Stimulated activated CD8-positive, alpha-beta memory T cell treated with anti-CD3 and anti-CD28 coated beads, Interleukin-2, amount 100 ng/mL, for 48 hours (primary cell): ENCODE measurements at places on chromosomes 1 and 21.

GRCh38 chr1:160030657-160031364 is 979 bp downstream of the PIGM start:
- DNase-seq = no peak

- DNase-seq = no peak
Observed at GRCh38 chr1:33167650-33168447, 14.0 kb downstream of the TRIM62 start.

DNA sequence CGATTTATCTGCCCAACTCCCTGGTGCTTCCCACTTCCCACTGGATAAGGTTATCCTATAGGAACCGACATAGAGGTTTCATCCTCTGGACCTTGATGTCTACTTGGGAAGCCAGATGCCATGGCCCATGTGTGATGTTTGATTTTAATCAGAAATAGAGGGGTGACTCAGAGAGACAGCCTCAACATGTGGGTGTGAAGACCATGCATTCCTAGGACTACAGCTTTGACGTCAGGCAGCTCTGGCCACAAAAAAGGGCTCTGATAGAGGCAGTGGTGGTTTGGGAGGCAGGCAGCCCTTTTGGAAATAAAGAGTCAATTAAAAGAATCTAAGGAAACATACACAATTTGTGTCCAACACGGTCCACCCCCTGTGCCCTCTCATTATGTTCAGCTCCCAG is 5.2 kb upstream of the SH2D2A start:
- DNase-seq = peak; percentile 58

DNA sequence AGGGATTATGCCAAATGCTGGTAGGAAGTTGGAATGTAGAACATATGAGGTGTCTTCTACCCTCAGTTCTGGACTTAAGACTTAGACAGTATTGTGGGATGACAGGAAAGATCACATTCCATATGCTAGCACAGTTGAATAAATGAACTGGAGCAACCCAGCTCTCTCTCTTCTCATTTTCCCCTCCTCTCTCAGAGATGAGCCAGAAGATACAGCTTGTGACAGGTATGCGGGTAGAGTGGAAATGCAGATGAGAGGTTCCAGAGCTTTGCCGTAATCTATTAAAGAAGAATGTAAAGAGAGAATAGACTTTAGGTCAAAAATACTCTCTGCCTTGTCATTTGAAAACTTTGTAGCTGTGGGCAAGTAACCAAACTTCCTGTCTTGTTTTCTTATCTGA is 32.5 kb upstream of the HMCN1 start:
- DNase-seq = no peak

DNA sequence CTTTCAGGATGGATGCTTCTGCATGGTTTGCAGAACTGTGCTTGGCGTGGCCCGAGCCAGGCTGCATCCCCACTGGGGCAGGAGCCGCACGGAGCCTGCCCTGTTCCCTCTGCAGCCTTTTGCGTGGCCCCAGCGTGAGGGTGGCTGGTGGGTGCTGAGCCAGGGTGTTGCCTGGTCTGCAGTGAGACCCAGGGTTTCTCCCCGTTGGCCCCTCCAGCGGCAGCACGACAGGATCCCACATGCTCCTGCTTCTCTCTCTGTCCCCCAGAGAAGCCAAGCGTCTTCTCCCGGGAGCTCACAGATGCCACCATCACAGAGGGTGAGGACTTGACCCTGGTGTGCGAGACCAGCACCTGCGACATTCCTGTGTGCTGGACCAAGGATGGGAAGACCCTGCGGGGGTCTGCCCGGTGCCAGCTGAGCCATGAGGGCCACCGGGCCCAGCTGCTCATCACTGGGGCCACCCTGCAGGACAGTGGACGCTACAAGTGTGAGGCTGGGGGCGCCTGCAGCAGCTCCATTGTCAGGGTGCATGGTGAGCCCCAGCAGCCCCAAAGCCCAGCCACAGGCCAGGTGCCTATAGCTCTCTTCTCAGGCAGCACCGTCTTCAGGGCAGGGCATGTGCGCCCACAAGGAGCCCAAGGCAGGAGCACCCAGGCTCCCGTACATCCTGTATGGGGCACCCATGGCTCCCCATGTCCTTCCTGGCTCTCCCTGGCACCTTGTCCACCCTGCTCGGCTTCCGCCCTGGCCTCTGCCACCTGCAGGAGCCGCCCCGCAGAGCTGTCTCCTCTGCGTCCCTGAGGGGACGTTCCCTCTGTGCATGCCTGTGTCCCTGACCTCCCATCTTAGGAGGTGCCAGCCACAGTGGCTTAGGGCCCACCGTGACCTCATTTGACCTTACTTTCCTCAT is 78.9 kb downstream of the OBSCN start:
- no peak for DNase-seq

DNA sequence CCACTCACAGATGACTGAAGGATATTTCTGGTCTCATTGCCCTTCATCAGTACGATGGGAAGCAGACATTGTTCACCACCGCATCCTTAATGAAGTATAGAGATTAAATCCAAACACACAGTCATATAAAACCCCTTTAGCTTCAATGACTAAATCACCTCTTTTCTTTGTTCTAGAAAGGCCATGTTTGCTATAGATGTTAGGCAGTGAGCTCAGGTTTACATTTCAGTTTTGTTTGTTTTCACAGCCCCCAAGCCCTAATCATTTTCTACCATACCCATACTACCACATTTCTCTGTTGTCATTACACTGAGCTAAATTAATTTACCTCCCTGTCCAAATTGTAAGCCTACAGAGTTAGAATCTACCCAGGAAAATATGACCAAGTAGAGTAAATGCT is 385.1 kb downstream of the NTNG1 start:
- no peak for DNase-seq

DNA sequence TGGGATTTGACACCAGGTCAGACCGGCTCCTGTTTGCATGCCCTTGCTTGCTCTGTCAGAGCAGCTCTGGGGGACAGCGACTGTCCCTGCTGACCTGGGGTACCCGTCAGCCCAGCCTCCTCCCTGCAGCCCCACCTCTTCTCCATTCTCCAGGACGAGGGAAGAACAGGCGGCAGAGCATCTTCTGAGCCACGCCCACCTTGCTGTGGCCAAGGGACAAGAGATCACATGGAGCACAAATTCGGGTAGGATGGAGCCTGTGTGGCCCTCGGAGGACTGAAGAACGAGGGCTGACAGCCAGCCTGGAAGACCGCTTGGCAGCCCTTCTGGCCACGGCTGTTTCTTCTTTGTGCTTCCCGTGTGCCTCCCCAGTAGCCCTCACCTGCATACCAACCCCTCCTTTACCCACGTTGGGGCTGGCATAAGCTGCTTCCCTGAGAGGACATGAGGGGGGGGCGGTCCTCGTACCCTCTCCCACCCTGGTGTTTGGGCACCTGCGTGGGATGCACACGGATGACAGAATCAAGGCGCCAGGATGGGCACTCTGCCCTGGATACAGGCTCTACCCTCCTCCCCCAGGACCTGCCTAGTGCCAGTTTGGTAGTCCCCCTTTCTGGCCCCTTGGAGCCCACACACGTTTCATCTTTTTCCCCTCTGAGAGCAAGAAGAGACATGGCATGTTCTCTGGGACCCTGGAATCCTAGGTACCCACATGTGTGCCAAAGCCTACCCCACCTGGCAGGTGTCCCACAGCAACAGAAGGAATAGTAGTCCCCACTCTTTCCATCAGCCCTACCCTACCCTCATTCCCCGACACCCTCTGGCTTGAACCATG is 26.9 kb downstream of the CDK18 start:
- DNase-seq = no peak

DNA sequence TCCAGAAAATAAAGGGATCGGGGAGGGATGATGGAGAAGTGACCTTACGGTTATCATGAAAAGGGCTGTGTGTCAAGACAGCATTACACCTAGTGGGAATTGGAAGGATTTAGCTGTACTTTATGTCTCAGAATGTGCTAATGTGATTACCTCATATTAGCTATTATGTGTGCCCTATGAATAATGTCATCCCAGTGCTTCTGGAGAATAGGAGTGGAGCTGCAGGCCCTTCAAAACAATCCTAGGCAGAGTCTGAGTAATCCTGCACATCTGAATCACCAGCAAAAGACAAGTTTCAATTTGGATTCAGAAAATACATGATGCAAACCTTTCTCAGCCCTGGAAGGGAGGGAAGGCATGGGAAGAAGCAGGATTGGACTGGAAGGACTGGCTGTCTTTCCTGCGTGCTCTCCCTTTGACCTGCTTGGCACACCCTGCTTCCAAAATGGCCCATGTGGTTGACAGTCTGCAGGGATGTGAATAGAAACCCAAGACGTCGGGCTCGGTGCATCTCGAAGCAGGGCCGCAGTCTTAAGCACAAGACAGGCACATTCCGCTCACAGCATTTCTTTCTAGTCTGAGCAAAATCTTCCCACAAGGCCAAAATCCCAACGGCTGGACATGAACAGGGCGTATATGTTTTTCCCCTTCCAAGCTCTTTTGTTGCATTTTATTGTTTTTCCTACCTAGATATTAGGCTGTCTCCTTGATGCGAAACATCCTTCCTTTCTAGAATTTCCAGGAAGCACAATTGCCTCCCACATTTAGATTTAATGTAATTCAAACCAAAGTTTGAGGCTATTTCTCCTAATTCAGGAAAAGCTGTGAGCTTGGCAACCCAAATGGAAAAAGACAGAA is 54.3 kb upstream of the TARBP1 start:
- DNase-seq = no peak

- no peak for DNase-seq
Observed at GRCh38 chr1:68049941-68050878, at the start of gene DIRAS3. Gene DIRAS3, minus strand, starts transcription at chr1:68050627. Its CDS starts 3,330 bp downstream, at chr1:68047297.
